CD8-positive, alpha-beta T cell (primary cell): ENCODE measurements at places on chromosomes 11 and 22.

- no peak for DNase-seq
Measured at GRCh38 chr22:26669060-26669481, 11.7 kb downstream of the MIAT start.

DNA sequence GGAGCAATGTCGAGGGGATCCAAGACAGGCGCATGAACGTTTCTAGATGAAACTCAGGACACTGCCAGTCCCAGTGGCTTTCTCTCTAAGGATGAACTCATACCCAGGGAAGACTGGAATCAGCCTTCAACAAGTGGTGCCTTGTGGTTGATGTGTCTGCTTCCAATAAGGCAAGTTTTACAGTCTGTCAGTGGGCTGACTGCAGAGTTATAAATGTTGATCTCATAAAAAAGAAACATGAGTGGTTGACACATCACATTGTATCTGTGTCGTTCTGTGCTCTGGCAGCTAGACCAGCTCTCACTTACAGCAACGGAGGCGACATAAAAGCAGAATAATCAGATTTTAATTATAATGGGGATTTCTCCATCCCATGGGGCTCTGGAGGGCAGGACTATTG, 96.7 kb downstream of the SNX19 start:
- DNase-seq = no peak

- DNase-seq = no peak
Measured at GRCh38 chr11:69054397-69055211, 5.9 kb downstream of the TPCN2 start.

- DNase-seq = peak; percentile 89
Measured at GRCh38 chr11:64745521-64746328, 1.8 kb upstream of the RASGRP2 start.

DNA sequence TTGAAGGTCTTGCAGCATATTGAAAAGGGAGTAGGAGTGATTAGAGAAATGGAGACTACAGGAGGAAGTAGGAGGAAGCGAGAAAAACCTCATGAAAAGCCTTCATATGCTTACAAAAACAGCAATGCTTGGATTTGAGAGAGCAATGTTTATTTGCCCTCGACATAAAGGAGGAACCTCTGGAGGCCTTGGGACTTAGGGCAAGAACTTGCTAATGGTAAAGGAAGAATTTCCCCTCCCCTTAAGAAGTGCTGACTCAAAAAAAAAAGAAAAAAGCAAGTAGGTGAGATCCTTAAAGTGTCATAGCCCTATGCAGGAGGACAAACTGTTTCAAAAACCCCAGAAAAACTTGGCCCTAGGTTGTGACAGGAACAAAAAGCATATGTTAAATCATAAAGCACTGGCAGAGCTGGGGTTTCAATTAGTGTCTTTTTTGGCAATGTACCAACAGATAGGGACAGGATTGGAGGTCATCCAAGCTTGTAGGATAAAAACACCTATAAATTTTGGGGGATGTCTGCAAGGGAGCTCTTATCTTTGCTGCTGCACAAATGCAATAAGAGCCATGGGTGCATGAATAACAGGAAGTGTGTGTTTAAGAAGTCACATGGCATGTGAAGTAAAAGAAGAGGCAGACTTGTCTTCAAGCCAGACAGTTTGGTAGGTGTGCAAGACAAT, 4.9 kb downstream of the GLYAT start:
- DNase-seq = peak; percentile 23
